ENCODE measurements at places on chromosomes 11 and 22.
A peak's percentile ranks its signal among the peaks of the same experiment; 100 is the strongest.

DNA sequence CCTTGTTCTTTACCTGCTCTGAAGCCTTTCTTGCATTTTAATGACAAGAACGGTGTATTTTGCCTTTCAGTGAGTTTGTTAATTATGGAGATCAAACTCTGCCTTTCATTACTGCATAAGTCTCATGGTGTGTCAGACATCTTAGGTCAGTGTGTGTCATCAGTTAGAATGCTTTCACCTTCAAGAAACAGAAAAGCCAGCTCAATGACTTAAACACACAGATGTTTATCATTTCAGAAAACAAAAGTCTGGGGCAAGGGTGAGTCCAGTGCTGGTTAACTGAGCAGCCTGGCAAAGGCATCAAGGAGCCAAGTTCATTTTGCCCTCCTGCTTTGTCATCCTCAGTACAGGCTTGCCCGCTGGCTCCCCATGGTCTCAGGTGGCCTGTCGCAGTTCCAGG is 54.5 kb downstream of the PACS1 start:
- DNase-seq, result no peak

- no peak for DNase-seq
Measured at GRCh38 chr11:2529173-2529572, 84.4 kb downstream of the KCNQ1 start.

GRCh38 chr11:100681064-100681502 is 6.0 kb upstream of the ARHGAP42 start:
- DNase-seq, result no peak

DNA sequence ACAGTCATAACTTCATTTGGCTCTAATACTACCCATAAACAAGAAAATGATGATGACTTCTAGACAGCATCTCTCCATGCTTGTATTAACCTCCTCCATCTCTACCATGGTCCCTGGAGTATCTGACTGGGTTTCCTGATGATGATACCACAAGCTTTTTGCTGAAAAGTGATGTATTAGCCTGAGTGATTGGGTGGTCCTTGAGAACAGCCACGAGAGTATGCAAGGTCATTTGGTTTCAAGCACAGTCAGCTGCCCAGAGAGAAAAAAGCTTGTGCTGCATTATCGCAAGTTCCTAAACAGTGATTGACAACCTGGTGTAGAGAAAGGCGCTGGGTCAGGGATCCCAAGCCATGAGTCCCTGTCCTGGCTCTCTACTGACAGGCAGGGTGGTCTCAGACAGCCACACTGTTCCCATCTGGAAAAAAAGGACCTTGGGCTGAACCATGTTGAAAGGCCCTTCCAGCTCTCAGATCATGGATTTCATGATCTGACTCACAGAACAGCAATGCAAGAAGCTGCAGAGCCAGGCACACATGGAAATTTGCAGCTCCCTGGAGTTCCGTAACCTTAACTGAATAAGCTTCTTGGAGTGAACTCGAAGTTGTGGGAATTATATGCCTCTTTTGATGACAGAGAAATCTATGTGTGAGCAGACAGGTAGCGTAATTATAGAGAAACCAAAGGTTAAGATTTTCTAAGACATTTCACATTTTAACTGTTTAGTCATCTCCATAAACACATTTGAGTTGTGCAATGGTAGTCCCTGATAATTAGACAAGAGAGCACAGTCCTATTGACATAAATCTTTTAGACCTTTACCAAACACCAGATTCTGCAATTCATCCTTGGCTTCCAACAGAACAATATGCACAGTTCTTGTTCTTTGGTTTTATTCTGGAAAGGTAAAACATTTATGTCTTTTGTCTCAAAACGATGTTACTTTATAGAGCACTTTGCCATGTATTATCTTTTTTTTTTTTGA is 54.1 kb upstream of the UBASH3B start:
- DNase-seq, result no peak

- DNase-seq, result no peak
Measured at GRCh38 chr22:37371491-37371890, 55.8 kb downstream of the ELFN2 start.

- DNase-seq, result no peak
Measured at GRCh38 chr11:102266099-102266498, 51.2 kb upstream of the BIRC3 start.

DNA sequence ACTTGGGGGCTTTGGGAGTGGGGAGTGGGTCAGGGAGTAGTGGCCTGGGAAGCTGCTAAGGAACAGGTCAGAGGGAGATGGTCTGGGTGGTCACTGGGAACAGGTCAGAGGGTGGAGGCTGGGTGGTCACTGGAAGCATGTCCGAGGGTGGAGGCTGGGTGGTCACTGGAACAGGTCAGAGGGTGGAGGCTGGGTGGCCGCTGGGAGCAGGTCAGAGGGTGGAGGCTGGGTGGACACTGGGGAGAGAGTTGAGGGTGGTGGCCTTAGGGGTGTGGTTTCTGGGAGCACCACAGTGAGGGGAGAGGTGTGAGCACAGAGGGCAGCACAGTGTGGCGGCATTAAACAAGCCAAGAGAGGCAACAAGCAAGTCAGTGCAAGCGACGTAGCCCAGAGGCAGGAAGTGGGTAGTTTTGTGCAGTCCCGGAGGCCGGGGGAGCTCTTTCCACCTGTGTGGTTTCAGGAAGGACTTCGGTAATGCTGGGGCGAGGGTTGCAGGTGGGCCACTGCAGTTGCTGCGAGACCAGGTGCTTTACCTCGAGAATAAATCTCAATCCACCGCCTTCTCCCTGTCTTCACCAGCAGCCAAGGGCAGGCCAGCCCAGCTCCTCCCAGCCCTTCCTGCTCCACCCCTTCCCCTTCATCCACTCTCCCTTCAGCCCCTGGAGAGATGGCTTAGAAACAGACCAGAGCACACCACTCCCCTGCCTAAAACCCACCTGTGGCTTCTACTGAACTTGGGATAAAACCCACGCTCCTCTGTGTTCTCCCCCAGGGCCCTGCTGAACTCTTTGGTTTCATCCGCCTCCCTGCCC is 3.2 kb upstream of the CACNA1I start:
- no peak for DNase-seq

- DNase-seq, result no peak
Measured at GRCh38 chr11:69008737-69009440, 4.2 kb downstream of the MRGPRF start.

DNA sequence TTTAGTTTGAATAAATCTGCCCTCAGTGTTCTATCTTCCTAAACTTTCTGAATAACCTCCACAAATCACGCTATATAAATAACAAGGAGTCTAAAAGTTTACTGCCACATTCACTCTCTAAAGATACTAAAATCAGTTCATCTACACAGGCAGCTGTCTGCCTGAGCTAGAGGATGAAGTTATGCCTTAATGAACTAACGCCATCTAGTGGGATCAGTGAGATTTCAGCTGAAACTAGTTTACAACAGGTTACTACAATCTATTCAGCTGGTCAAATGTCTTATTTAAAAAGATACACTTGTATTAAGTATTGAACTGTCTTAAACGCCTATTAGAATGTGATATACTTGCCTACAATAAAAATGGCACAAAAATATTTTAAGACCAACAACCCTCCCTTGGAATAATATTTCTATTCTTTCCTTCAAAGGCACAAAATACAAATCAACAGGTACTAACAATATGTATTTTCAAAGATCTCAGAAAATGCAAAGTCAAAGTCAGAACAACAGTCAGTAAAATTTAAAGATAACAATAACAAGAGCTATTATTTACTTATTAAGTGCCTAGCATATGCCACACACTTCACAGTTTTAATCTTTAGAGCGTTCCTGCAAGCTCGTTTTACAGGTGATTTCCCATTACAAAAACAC is 84.1 kb downstream of the LARGE2 start:
- no peak for DNase-seq

- no peak for DNase-seq
Measured at GRCh38 chr11:33379947-33380346, 122.8 kb downstream of the HIPK3 start.

- no peak for DNase-seq
Measured at GRCh38 chr11:123166071-123166559, 28.9 kb downstream of the CLMP start.

DNA sequence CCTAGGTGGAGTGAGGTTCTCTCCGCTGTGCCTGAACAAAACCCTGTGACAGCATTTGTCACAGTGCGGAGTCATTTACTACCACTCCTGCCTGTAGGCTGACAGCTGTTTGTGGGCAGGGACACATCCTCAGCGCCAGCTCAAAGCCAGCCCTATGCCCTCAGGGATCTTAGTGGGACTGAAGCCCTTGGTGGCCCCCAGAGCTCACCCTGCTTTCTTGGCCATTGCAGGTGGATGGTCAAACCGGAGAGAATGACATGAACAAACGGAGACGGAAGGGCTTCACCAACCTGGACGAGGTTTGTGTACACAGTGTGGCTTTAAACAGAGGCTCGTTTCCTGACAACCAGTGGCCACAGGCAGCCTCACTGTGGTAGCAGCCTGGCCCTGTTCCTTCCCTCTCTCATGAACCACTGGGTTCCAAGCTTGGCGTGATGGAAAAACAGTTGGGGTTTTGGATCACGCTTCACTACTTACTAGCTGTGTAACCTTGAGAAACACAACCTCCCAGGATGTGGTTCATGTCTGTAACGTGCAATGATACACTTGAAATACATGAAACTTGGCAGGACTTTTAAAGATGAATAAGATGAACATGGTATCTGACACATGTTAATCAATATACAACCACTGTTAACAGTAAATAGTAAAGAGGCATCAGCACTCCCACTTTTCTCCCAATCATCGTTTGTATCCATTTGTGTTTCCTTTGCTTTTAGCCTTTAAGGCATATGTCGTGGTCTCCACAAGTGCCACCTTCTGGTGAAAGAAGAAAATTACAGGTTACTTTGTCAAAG is 125.8 kb downstream of the MICAL2 start:
- peak; percentile 39 for DNase-seq

- no peak for DNase-seq
Measured at GRCh38 chr22:44249376-44250147, 63.2 kb downstream of the SHISAL1 start.

GRCh38 chr11:55324500-55324899 is 18.5 kb upstream of the OR4A16 start:
- DNase-seq, result no peak

GRCh38 chr11:44456544-44457300 is 108.7 kb upstream of the CD82 start:
- DNase-seq, result no peak

- no peak for DNase-seq
Measured at GRCh38 chr11:44957040-44957515, 6.4 kb upstream of the TP53I11 start.

DNA sequence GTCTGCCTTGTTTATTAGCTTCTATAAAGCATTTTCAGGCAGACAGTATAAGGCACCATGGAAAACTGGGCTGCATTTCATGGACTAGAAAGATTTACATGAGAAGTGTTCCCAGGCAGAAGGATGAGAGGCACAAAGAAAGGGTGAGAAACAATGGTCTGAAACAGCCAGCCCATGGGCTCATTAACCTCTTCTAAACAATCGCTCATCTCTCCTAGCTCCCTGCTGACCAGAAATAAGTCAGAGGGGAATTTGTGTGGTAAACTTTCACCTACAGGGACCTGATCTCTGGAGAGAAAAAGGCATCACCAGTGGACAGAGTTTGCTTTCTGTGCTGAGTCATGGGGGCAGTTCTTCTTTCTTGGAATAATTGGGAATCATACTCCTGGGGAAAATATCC is 51.8 kb upstream of the KIRREL3 start:
- no peak for DNase-seq

DNA sequence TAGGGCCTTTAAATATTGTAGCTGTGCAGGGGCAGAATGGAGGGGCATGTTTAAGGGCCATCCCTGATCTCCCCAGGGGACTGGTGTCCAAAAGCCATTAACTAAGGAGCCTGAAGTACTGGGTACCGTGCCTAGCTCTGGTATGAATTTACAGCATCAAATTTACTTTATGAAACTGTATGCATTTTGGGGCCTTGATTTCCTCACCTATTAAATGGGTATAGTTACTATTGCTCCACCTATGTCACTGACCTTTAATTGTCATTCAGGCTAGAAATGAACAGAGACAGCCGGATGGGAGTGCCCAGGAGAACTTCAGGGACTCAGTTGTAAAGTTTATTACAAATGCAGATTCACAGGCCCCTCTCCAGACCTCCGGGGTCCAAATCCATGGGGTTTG is 11.8 kb upstream of the TP53I11 start:
- no peak for DNase-seq

- no peak for DNase-seq
Measured at GRCh38 chr11:1280116-1281035, 29.1 kb downstream of the TOLLIP start.

DNA sequence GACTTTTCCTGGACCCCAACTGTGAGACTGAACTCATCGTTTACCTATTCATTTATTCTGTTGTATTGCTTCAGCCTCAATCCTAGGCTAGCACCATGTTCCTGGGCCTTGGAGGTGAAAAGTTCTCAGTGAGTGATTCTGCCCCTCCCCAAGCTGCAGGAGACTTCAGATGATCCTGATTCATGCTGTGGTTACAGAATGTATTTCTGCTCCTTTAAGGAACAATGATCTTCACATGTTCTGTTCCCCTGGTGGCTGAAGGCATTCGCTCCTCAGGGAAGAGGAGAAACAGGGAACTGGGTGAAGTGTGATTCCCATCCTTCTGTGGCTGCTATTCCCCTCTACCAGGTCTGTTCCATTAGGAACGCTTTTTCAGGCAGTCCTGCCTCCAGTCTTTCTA is 2.4 kb downstream of the OR52E1 start:
- DNase-seq, result no peak

GRCh38 chr22:47858773-47859306 is 1096.4 kb downstream of the TBC1D22A start:
- no peak for DNase-seq

DNA sequence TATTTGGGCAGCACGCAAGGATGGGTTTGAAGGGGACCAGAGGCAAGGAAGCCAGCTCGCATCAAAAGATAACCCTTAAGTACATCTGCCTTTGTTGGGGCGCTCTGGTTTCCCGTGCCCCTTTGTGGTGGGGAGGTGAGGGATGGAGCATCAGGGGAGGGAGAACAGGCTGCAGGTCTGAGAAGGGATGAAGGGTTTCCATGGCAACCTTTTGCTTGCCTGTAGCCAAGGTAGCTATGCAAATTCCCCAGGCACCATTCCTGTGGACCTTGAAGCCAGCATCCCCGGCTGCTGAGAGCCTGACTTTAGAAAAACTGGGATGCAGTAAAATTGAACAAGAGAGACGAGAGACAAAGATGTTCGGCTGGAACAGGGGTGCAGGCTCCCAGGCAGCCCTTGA is 75.7 kb downstream of the SEZ6L start:
- DNase-seq, result no peak

GRCh38 chr22:47071078-47071806 is 308.8 kb downstream of the TBC1D22A start:
- no peak for DNase-seq

- DNase-seq, result no peak
Measured at GRCh38 chr22:19763458-19764298, 3.1 kb downstream of the TBX1 start.

GRCh38 chr22:47094861-47095330 is 332.4 kb downstream of the TBC1D22A start:
- DNase-seq, result no peak

DNA sequence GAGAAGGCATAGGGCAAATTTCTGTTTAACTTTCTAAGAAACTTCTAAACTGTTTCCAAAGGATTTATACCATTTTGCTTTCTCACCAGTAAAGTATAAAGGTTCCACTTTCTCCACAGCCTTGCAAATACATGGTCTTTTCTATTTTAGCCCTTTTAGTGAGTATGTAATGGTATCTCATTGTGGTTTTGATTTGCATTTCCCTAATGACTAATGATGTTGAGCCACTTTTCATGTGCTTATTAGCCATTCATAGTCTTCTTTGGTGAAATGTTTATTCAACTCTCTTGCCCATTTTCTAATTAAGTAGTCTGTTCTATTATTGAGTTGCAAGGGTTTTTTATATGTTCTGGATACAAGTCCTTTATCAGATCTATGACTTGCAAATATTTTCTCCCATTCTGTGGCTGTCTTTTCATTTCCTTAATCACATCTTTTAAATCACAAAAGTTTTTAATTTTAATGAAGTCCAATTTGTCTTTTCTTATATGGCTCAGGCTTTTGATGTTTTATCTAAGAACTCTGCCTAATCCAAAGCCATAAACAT is 83.8 kb upstream of the KCNQ1OT1 start:
- no peak for DNase-seq

All from stimulated activated CD4-positive, alpha-beta T cell treated with anti-CD3 and anti-CD28 coated beads, TNF-alpha, amount 100 ng/mL, for 48 hours (primary cell).